ENCODE measurements at places on chromosomes 11 and 22.

DNA sequence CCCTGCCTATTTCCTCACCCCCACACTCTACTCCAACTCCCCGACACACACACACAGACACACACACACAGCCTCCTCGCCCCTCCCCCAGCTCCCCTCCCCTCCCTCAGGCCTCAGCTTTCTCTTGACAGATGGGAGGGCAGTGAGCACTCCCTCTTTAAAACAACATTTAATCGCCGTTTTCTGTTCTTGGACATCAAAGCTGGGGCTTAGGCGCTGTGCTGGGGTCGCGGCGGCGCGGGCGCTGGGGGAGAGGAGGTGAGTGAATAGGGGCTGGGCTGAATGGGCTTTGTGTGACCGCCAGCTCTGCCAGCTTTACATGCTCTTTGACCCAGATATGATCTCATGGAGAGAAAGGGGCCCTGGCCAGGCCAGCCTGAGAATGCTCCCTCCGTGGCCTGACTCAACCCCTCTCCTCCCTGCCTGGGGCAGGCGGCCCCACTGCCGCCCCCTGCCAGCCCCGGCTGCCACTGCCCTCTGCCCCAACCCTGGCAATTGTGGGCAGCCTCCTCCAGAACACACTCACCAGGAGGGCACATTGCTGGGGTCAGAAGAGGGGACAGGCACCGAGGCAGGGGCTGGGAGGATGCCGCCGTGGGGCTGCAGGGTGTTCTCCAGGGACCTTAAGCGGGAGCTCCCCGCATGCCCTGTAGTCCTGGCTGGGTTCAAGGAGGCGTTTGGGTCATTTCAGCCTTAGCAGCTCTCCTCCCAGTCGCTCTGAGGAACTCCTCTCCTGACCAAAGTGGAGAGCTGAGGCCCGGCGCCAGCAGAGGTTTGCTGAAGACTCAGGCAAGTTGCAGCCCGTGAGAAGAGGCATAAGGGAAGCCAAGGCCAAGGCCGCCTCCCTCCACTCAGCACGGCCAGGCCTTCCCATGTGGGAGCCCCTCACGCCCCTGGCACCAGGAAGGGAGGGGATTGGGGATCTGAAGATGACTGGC is 38.3 kb upstream of the NNMT start:
- DNase-seq = no peak

DNA sequence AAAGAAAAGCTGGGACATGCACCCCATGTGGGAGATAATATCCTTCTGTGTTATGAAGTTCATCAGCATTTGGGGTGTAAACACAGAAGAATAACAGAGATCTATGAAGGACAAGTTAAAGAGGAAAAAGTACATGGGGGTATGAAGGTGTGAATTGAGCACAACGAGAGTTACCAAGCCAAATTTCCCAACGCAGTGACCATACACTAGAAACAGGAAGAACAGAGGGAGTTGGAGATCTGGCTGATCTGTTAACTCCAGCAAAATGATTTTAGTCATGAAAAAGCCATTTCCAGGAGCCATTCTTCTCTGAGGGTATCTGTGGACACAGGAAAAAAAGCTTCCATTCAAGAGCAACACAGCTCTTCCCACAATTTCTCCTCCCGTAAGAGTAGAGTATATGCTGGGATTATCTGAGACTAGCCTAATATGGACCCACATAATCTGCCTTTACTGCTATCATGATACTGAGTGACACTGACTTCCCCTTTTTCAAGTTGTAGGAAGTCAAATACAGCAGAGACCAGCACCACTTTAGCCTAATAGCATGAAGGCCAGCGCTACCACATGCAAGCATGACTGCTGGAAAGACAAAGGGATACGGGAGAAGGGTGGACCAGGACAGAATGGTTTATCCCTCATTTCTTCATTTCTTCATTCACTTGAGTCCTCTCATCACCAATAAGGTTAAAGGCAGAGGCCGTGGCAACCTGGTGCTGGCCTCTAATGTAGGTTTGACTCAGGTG is 19.6 kb upstream of the OR8D2 start:
- no peak for DNase-seq

- DNase-seq = no peak
These were observed 499.0 kb upstream of the CCDC179 start for GRCh38 chr11:23359297-23359696.

- DNase-seq = no peak
These were observed 81.8 kb downstream of the MTMR3 start for GRCh38 chr22:29964776-29965175.
